ENCODE measurements at places on chromosomes 12 and 14. TPM values are rescaled to one million over a fixed set of nuclear protein-coding genes. Genes with fewer than 3 reads are reported as not detected.

DNA sequence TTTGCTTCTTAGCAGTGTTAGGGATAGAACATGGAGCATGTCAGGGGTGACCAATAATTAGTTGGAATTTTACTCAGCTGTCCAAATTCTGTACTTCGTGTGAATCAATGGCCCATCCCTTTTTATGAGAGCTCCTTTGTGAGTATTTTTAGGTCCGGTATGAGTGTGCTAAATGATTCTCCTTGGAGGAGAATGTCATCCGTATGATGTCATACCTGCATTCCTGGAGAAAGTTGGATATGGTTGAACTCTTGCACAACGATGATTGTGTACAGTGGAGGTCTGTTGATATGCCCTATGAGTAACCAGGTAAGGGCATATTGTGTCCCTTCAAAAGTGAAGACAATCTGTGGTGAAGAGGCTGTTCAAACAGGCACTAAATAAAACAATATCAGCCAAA lies 400.8 kb downstream of the GXYLT1 start:
- DNase-seq, result no peak

- DNase-seq, result no peak
These were observed 12.8 kb upstream of the WSCD2 start for GRCh38 chr12:108116254-108116653.

DNA sequence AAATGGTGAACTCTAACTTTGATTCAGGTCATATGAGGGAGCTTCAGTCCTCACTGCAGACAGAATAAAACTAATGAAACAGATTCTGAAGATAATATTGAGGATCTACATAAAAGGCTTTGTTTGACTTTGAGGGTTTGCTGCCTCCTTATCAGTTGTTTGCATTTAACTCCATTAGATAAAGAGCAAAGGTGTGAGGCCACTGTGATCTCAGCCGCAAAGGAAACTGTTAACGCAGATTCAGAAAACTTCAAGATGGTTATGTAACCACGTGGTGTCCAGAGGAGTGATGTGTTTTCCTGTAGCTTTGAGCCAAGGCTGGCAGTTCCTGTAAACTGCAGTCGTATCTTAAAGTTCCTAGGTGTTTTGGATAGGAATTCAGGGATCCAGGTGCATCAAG lies 67.8 kb downstream of the METTL25 start:
- DNase-seq, result no peak

DNA sequence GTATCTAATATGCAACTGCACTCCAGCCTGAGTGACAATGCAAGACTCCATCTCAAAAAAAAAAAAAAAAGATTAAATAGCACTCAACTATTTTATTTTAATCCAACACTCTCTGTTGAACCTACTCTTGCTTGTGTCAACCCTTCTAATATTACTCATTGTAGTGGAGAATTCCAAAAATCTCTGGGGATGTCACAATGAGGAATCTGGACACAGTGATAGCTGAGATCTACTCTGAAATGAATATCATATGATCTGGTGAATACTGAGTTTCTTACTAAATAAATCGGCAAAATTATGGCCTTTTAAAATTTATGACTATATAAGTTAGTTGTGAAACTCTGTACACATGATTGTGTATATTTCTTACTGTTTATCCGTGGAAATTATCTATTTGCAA lies 418.2 kb downstream of the BCAT1 start:
- DNase-seq, result no peak

DNA sequence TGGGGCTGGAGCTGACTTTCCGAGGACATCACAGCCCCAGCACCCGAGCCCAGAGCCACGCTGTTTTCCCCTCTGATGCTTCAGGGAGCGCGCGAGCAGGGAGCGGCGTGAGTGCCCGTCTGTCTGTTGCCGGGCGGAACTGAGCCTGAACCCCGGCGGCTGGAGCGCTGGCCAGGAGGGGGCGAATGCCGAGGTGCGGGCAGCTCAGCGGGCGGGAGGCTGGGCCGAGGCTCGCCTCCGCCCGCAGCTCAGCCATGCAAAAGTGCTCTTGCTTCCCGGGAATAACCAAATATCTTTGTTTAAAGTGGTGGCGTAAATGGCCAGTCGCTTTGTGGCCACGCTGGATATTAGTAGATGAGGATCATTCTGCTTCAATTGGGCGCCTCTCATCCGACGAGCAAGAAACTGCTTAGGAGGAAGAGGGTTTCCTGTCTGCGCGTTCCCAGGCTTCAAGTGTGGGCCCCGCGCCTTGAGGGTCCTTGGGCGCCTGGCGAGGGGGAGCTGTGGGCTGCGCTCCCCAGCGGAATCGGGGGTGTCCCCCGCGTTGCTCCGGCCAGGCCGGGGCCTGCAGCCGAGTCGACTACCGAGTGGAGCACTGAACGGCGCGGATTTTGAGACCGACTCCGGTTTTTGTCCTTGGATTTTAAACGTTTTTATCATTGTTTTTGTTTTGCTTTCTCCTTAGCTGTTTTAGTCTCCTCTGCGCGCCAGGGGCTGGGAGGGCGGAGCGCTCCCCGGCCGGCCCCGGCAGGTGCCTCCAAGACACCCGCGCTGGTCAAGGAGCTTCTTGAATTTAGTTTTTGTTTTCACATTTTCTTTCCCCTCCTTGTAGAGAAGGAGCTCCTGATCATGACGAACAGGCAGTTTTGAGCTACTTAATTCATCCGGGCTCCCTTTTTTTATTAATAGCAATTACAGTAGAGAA lies 831 bp upstream of the NKX2-1 start:
- DNase-seq, result no peak

DNA sequence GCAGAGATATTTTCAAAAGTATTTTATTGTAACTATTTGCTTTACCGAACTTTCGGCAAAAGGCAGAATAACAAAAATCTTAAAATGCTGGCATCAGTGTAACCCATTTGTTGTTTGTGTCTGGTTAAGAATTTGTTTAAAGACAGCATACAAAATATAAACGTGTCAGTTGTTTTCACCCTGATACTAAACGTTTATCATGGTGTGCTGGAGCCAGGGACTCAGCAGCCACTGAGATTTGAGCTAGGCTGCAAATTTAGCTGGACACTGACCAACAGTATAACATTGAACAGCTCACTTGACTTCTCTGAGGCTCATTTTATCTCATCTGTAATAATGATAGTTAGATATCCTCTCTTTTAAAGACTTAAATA lies 183.7 kb downstream of the TMTC3 start:
- DNase-seq, result no peak

DNA sequence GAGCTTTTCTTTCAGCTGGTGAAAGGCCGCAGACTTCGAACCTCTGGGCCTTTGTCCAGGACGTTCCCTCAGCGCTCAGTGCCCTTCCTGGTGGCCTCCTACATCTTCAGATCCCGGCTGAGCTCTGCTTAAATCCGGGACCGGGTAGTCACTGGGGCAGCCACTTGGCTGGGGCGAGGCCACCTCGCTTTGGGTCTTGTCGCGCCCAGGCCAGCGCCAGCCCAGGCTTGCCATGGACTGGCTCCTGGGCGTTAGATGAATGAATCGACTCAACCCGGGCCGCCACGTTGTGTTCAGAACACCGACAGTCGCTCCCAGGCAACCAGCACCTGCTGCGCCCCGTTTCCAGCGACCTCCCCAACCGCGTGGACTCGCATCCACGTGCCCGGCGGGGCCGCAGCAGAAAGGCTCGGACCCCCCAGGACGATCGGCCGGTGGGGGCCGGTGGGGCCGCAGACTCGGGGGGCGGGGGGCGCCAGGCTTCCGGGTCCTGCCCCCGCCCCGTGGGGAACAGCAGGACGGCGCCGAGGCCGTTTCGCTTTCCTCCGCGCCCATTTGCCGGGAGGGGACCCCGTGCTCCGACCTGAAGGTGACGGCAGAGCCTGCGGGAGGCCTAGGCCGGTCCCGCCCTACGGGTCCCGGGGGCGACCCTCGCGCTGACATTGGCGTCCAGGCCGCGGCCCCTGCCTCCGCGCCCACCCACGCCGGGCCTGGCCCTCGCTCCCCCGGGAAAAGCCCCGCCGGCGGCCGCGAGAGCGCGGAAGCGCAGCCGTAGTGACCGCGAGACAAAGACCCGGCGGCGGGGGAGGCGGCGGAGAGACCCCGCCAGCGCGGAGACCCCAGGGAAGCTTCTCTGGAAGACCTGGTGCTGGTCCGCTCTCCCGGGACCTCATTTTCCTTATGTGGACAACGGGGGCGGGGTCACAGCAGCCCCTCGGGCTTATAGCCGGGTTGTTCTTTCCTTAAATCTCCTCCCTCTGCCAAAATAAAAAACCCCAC lies 37.3 kb upstream of the RCOR1 start:
- DNase-seq, result peak; percentile 61

- DNase-seq, result no peak
These were observed 12.5 kb downstream of the LIN7A start for GRCh38 chr12:80925237-80925636.

- DNase-seq, result no peak
These were observed 85.2 kb upstream of the ZFP36L1 start for GRCh38 chr14:68877993-68878575.

GRCh38 chr12:86719381-86719780 lies 463.2 kb upstream of the MGAT4C start:
- DNase-seq, result no peak

Gene CACNA2D4
- 5.7 TPM for total RNA-seq

Gene ERG28
- total RNA-seq, result 18.8 TPM

Gene RTL1
- not detected for total RNA-seq

Gene CD69
- 67.1 TPM for total RNA-seq

Gene GALNT6
- 15.6 TPM for total RNA-seq
